ENCODE measurements at places on chromosomes 5 and 9.

GRCh38 chr9:121781701-121782464 is 130.4 kb downstream of the DAB2IP start:
- DNase-seq: no peak

DNA sequence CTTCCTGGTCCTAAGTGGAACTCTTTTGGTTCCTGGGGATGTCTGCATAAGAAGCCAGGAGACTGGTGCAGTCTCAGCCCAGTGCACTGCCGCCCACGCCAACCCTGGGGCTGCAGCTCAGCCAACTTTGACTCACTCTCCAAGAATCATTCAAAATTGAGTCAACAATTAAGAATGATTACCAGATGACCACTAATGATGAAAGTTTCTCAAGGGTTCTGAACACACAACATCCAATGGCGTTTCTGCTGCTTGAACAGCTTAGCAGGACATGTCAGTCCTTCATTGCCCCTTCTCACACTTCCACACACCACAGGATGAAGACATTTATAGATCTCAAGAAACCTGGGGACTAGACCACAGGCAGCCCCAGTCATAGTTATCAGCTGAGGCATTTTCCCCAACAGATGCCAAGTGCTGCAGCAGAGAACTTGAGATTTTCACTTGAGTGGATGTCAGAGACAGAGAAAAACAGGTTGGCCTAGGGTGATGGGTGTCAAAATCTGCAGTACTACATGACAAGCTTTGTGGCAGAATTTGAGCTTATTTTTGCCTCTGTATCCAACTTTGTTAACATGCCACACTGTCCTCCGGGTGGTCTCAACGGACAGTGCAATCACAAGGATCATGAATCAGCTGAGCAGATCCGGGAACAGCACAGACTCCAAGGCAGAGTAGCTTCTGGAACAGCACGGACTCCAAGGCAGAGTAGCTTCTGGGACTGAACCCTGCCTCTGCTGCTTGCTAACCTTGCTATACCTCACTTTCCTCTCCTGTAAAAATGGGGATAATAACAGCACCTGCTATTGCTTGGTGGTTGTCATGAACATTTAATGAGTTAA is 356.1 kb downstream of the SPOCK1 start:
- DNase-seq: peak; percentile 93

DNA sequence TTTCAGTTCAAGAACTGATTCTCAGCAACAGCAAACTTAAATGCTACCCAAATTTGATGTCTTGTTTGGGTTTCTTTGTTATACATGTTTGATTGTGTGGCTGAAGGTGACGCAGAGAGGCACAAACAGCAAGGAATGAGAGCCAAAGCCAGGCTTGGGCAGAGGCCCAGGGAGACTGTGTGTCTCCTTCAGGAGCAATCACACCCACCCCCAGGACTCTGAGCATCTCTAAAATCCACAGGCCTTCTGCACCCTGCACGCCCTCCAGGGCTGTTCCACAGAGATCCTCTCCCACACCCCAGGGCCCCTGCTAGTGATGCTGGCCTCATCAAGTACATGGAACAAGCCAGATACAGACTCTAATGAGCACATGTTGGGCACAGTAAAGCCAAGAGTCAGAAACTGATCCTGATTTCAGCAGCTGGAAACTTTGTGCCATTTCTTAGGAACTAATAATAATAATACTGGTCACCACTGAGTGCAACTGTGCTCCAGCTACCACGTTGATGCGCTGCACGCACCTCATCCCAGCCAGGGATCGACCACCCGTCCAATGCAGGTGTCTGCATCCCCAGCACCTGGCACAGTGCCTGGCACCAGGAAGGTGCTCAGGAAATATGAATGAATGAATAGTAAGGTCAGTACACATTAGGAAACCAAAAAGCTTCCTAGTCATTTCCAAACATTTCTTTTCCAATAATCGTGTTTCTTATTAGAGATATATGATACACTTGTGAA is 54.6 kb upstream of the TCF7 start:
- no peak for DNase-seq

DNA sequence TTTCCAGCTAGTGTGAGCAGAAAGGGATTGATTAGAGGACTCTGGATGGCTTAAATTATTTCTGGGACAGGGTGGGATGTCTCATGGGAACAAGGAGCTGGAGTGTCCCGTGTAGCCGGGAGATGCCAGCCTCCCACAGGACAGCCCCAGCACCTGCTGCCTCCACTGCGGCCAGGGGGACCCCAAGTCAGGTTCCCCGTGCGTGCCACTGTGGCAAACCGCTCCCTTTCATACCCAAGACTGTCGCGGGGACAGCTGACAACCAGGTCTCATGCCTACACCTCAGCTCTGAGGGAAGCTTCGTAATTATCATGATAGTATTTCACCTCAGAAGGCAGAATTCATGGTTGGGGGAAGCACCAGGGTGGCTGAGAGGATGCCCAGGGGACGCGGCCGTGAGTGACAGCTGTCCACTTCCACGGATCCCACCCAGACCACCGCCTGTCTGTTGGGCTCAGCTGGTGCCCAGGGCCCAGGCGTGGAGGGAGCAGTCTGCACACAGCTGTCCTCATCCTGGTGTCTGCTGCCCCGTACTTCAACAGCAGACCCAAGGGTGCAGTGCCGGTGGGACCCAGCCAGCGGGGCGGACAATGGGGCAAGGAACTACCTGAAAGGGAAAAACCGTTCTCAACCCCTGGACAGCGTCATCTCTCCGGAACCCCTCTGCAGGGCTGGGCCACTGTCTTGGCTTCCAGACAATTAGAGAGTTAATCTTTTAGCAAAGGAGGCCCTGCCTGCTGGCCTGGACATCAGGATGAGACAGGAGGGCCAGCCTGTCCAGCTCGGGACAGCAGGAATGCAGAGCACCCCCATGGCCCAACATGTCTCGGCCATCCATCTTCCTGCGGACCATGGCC is 166.9 kb downstream of the OLFM1 start:
- peak; percentile 69 for DNase-seq

- DNase-seq: no peak
Measured at GRCh38 chr5:14036947-14037346, 92.5 kb upstream of the DNAH5 start.

DNA sequence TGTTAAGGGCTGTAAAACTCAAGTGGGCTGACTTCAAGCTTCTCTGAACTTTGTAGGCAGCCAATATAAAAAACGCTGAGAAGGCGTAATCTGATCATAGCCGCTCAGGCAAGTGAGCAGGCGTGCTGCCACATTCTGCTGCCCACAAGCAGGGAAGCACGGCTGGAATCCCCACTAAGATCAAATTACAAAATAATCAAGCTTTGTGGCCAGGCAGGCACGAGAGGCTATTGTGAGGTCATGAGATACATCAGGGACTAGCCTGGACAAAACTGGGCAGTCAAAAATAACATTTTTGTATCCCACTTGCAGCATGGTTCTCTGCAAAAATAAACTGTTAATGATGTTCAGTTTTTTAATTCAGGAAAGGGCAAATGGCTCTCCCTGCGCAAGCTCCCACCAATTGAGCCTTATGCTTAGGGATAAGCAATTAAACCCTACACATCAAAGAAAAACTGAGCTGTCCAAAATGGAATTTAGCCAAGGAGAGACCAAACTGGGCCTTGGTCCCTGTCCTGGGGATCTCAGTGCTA is 64.0 kb downstream of the POU5F2 start:
- DNase-seq: peak; percentile 79

- no peak for DNase-seq
Measured at GRCh38 chr9:134136996-134137299, 1.1 kb downstream of the WDR5 start.

GRCh38 chr9:27800692-27801370 is 227.6 kb upstream of the C9orf72 start:
- DNase-seq: no peak

DNA sequence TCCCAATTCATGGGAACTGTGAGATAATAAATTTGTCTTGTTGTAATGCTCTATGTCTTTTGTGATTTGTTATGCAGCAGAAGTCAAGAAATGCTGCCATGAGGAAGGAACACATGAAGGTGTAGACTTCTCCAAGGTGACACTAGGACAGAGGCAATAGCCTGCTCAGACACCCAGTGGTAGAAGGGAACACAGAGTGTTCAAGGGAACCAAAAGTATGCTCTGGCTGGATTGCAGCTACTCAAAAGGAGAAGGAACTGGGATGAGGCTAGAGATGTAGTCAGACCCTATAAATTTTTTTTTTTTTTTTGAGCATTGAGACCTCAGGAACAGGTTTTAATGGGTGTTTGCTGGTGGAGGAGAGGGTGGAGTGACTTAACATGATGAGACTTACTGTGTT is 232.5 kb downstream of the PARP8 start:
- no peak for DNase-seq

DNA sequence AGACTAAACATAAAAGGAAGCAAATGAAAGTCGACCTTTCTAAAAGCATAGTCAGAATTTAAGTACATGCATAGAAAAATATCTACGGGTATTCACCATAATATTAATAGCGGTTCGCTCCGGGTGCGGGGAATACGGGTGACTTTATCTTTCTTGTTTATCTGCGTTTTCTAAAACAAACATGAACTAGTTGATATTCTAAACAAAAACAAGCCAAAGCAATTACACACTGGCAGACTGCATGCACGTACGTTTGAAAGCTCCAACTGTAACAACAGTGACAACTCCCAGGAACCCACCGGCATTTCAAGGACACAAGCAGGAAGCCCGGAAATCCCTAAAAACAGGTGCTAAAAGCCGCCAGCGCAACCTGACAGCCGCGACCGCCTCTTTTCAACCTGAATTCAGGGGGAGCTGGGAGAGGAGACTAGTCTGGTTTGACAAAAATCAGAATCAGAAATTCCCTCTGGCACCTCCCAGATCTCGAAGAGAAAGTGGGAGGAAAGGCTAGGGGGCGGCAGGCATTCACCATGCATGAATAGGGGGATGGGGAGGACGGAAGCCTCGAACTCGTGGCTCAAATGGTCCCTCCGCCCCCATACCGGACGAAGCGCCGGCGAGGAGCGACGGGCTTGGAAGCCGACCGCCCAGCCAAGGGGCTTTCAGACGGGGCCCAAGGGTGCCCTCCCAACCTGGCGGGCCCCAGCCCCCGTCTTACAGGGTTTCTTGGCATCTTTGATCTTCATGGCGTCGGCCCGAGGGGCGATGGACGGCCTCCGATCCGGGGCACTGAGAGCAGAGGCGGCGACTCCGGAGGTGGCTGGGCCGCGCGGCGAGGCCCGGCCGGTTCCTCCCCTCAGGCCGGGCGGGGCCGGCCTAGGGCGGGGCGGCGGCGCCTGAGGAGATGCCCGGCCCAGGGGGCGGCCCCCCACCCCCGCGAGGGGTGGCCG is at the start of gene PANK3:
PANK3 (minus strand) TSS at position 831 of the 950 bp plus-strand sequence; CDS start at position 746, 85 bp downstream.
- peak; percentile 95 for DNase-seq

DNA sequence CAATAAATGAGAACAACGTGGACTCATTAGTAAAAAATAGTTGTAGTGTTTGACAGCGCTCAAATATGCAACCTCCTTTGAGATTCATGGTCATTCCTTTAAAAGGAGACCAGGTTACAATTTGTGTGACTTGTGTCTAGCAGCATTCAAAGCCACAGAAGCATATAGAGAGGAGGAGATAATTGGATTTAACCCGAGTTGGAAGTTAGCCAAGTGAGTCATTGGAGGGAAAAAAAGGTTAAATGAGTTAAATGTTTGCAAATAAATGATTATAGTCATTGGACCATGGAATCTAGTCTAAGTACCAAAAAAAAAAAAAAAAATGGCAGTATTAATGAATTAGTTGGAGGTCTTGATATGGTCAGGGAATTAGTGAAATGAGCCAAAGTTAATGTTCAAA is 90.9 kb downstream of the ITGA1 start:
- DNase-seq: no peak

GRCh38 chr9:129630967-129631673 is 5.2 kb downstream of the NTMT1 start:
- no peak for DNase-seq

GRCh38 chr9:112501287-112501686 is 14.7 kb downstream of the KIAA1958 start:
- no peak for DNase-seq

- no peak for DNase-seq
Measured at GRCh38 chr9:91907484-91908292, 42.3 kb downstream of the ROR2 start.

DNA sequence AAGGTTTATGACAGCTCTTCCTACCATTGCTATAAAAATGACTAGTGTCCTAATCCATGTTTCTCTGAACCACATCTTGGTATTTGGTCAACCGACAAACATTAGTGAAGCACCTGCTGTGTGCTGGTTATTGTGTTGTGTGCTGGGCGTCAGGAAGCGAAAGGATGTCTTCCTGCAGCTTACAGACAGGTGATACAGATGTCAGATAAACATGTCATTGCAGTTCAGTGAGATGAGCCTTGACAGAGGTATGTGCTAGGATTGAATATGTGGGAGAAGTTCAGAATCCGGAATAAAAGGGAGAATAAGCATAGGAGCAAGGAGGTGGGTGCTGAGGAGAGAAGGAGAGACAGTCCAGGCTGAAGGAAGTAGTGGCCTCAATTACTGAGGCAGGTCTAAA is 20.3 kb upstream of the CTNNA1 start:
- no peak for DNase-seq

- DNase-seq: peak; percentile 43
Measured at GRCh38 chr5:386432-387341, 56.3 kb upstream of the EXOC3 start.

- peak; percentile 75 for DNase-seq
Measured at GRCh38 chr5:91142819-91143218, 240.3 kb downstream of the ARRDC3 start.

GRCh38 chr9:93261735-93262523 is 78.0 kb downstream of the WNK2 start:
- DNase-seq: peak; percentile 72

DNA sequence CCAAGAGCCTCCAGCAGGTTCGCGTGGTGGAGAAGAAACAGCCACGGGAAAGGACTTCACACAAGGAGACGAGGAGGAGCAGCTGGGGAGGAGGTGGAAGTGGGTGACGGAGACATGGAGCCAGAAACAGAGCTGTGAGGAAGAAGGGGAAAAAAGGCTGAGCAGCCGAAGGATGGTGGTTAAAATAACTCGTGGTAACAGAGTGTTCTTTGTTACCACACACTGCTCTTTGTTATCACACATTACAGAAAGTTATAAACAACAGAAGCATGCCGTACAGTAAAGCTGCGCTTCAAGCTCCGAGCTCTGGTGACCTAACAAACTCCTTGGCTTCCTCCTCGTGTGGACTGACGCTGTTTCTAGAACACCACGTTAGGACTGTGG is 215.4 kb downstream of the GLIS3 start:
- no peak for DNase-seq

DNA sequence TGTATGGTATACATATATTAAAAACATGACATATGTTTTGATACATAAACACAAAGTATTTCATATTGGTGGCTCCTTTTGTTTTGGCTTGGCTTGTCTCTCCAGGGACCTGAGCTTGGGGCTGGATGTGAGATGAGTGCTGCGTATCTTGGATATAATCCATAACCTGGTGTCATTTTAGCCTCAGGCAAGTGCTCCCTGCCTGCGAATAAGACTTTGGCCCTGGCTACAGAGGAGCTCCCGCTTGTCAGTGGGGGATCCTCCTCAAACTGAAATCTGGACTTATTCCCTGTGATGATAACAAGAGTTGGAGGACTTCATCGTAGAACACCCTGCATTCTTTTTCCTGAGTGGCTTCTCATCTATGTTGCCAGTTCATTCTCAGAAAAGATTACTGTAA is 341.7 kb upstream of the CLINT1 start:
- no peak for DNase-seq
